ENCODE measurements at places on chromosomes 5 and 9.

DNA sequence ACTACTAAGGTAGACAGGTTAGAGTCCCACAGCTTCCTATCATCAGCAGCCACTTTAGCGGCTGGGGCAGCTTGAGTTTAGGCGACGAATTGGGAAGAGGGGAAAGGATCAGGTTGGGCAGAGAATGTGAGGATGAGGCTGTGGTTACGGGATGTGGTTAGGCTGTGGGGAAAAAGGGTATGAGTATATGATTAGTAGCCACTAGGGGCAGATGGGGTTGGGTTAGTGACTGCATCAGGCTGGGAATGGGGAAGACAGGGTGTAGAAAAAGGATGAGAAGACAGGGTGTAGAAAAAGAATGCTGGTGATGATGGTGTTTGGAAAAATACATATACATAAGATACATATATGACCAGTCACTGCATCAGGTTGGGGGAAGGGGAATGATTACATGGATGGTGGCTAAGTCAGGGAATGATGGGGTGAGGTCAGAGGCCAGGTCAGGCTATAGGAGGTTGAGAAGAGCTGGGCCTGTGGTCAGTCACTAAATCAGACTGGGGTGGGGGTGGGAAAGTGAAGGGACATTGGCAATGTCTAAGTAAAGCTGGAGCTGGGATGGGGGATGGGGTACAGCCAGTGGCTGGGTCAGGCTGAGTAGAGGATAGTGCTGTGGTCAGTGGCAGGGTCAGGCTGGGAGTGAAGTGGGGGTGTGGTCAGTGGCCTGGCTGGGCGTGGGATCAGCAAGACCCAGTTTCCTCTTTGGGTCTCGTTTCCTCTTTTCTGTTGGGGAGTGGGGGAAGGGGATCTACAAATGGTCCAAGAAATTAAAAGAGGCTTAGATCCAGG, 2.1 kb downstream of the TLN1 start:
- no peak for DNase-seq

DNA sequence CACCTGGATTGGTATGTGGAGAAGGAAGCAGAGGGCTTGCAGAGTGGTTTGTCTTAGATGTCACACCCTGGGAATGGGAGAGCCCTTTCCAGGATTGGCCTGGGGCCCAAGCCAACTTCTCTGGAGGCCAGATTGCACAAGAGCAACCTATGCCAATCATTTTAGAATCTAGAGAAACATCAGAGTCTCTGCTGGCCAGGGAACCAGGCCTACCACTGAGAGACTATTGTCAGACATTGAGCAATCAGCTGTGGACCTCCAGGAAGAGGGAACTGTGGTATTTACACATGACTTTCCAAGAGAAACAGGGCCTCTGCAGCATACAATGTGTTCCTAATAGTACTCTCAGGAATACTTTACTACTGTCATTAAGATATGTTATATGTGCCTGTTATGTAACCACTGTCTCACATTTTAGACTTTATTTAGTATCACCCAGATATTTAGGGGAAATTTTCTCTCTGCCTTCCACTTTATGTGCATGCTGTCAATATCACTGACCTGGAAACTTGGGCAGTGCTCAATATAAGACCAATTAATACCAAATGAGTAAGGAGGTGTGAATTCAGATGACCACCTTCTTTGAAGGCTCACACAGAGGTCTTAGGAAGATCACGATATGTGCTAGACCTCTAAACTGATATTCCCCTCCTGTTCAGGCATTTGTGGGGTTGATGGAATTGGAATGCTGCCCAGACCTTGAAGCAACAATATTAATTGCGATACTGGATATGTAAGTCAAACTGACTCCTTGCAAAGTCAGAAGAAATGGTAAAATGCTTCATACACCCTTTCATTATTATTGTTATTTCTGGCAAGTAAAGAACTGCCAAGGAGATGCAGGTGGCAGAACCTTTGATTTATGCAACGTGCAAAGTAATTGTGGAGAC, 20.5 kb upstream of the CCL28 start:
- DNase-seq: no peak

GRCh38 chr5:34854459-34855174, 15.7 kb downstream of the TTC23L start:
- DNase-seq: no peak

DNA sequence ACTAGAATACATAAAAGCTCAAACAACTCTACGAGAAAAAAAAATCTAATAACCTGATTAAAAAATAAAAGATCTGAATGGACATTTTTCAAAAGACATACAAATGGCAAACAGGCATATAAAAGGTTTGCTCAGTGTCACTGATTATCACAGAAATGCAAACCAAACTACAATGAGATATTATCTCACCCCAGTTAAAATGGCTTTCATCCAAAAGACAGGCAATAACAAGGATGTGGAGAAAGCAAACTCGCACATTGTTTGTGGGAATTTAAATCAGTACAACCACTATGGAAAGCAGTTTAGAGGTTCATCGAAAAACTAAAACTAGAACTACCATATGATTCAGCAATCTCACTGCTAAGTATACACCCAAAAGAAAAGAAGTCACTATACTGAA, 20.8 kb downstream of the UGT3A2 start:
- no peak for DNase-seq

GRCh38 chr9:23820451-23821374, 5.3 kb downstream of the ELAVL2 start:
- DNase-seq: no peak

DNA sequence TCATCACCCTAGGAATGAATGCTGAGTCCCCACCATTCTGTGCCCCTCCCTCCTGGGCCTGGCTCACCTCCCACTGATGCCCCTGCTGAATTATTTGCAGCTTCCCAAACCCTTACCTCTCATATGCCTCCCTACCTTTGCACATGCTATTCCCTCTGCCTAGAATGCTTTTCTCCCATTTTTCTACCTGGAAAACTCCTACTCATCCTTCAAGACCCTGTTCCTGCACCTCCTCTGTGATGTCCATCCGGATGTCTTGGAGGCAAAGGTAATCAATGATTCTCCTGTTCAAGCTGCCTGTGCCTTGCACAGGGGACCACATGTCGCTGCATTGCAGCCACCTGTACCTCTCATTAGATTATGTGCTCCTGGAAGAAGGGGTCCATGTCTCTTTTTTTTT, 104.8 kb upstream of the LMX1B start:
- no peak for DNase-seq

DNA sequence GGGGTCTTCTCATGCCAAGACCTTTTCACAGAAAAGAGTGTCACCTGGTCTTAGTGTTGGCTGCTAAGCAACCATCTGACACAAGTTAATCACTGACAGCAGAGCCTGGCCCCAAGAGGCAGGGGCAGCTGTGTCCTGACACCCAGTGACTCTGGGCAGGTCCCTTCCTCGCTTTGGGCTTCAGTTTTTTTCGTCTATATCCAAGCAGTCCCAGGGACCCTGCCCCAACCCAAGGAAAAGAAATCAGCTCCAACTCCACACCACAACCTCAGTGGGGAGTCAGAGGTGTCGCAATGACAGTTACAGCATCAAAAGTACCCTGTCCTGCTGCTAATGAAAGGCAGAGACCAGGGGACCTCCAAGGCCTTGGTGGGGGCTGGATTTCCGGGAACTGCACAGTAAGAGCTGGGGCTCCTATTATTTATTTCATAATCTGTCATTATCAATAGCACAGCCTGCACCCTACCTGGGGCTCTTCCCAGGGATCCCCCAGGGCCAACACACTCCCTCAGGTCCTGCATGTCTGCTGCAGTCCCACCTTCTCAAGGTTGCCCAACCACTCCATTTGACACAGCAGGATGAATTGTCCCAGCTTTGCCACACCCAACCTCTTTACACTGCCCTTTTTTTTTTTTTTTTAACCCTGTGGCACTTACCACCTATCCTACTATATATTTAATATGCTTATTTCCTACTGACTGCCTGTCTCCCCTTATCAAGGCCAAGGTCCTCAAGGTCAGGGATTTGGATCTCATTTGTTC, 9.4 kb downstream of the ANKS6 start:
- DNase-seq: no peak

GRCh38 chr9:134204991-134205578, 40.7 kb upstream of the RNU6ATAC start:
- no peak for DNase-seq

Measured in stimulated activated CD4-positive, alpha-beta T cell treated with anti-CD3 and anti-CD28 coated beads, Interleukin-15, amount 100 ng/mL, for 1 hour (primary cell).